ENCODE measurements at places on chromosomes 13 and 19.

GRCh38 chr13:22427066-22427465, 753.7 kb upstream of the SGCG start:
- DNase-seq: no peak

- DNase-seq: no peak
Observed at GRCh38 chr19:1058112-1058511, 8.9 kb upstream of the ARHGAP45 start.

GRCh38 chr13:72163678-72164077, 296.7 kb upstream of the DACH1 start:
- peak; percentile 9 for DNase-seq

- DNase-seq: no peak
Observed at GRCh38 chr13:113009743-113010509, 40.9 kb downstream of the MCF2L start.

DNA sequence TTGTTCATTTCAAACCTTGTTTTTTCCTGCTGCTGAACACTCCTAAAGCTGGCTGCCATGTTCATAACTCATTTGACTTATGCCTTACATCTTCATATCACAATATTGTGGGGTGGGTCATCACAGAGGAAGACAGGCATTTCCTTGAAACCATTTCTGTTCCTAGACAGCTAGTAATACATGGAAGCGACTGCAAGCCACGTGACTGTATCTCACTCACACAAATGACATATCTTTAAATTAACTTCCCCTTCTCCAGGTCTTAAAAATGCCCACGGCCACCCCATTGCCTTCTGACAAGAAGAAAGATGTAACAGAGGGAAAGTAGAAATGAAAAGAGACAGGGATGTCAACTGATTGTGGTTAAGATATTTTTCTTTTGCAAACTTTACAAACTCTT, 236.8 kb downstream of the LMO7 start:
- no peak for DNase-seq

DNA sequence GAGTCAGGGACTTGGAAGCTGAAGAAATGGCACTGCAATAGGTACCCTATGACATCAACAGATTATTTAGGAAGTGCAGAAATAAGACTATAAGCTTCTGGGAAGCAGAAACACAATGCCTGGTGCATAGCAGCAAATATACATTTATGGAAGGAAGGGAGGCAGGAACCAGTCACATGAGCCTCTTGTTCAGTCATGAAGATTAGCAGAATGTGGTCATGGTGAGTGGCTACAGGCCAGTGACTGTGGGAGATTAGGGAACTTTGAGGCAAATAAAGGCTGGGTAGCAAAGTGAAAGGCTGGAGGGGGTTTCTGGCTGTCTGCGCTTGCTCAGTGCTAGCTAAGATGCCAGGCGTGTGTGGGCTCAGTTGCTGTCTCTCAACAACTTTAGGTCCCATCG, 96.3 kb downstream of the EPSTI1 start:
- DNase-seq: no peak

- peak; percentile 66 for DNase-seq
Observed at GRCh38 chr19:50876456-50876855, 3.2 kb downstream of the KLK2 start.

- DNase-seq: no peak
Observed at GRCh38 chr19:54731191-54731590, 6.9 kb downstream of the KIR3DL3 start.

- no peak for DNase-seq
Observed at GRCh38 chr19:15398501-15399233, 19.1 kb upstream of the AKAP8 start.

DNA sequence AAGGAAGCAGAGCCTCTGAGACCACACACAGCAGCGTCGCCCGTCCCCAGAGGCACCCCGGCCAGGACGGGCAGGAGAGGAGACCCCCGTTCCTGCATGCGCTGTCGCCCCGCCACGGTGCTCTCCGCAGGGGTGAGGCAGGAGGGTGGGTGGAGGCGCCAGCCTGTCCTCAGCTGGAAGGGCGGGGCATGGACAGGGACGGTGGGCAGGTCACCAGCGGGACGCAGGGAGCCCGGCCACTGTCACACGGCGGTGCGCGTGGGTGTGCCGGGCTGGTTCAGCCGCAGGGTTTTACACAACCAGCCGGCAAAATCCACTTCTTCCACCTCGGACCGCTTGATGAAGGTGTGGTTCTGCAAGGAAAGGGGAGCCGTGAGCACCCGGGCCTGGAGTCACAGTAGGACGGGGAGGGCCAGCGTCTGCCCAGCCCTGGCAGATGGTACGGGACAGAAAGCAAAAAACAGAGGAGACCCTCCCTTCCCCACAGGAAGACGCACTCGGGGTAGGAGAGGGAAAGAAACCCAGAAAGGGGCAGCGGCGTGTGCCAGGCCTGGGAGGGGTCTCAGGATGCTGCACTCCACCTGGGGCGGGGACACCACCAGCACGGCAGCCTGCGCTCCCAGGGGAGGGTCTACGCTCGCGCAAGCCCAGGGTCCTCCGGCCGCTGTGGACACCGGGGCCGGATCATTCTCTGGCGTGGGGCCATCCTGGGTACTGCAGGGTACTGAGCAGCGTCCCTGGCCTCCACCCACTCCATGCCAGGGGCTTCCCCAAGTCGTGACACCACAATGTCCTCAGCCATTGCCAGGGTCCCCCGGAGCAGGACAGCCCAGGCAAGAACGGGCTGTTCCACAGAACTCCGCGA, 23.9 kb upstream of the ZBTB7A start:
- DNase-seq: no peak

DNA sequence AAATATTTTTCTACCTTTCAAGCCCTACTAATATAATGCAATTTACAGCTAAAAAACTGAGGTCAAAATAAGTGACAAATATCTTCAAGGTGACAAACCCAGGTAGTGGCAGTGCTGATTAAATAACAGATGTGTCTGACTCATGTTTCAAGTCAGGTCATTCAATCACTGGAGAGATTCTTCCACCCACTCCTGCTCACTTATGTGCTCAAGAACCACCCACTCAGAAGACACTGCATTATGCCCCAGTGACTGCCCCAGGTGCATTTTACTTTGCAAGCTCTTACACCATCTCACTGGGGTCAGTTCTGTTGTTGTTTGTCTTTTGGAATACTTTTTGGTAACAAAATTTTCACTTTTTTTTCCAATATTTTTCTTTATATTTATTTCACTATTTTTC, 2.2 kb downstream of the ZNF100 start:
- DNase-seq: no peak

All from DMS 273 treated with DMSO at 0.1 percent for 48 hours (cell line).